ENCODE measurements at places on chromosomes 7 and 10. TPM values are rescaled to one million over a fixed set of nuclear protein-coding genes. Genes with fewer than 3 reads are reported as not detected.

- peaks cover 11% of the 10 kb centered on the region for H3K27me3 ChIP-seq
- no peak overlapping the region for H3K27ac ChIP-seq
- H3K4me1 ChIP-seq, result no peaks in the 10 kb centered on the region
- no peaks in the 10 kb centered on the region for H3K36me3 ChIP-seq
- no peak overlapping the region for H3K4me3 ChIP-seq
These were observed 343 bp upstream of the C10orf71 start for GRCh38 chr10:49298671-49298982.

UCN3 gene
- not detected for polyA plus RNA-seq

GALNT11 gene
- polyA plus RNA-seq, result 56.3 TPM

- H3K36me3 ChIP-seq, result peaks cover 2% of the 10 kb centered on the region
- peaks cover 2% of the 10 kb centered on the region for H3K4me1 ChIP-seq
- no peak overlapping the region for H3K4me3 ChIP-seq
- H3K27me3 ChIP-seq, result no peaks in the 10 kb centered on the region
- no peak for DNase-seq
These were observed 18.5 kb downstream of the SLC13A4 start for GRCh38 chr7:135709508-135709907.

DNA sequence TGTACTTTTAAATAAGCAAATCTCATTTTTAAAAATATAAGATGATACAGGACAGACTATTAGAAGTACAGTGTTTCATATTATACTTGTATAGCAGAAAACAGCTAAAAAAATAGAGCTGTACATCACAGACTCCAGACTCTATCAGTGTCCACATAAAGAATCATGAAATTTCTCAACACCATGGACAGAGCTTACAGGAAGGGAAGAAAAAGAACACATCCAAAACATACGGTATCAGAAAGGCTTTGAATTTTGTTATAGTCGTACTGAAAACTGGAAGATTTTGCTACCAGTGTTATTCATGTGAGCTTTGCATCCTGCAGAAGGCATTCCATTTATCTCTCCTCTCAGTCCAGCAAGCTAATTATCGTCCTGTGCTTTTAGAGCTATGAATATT lies 183.2 kb upstream of the PTPRZ1 start:
- no peaks in the 10 kb centered on the region for H3K36me3 ChIP-seq
- no peak for DNase-seq
- no peaks in the 10 kb centered on the region for H3K27me3 ChIP-seq
- no peak overlapping the region for H3K4me3 ChIP-seq
- no peaks in the 10 kb centered on the region for H3K4me1 ChIP-seq
- H3K27ac ChIP-seq, result no peak overlapping the region
